ENCODE measurements at places on chromosomes 7 and 10. TPM values are rescaled to one million over a fixed set of nuclear protein-coding genes. Genes with fewer than 3 reads are reported as not detected.

DNA sequence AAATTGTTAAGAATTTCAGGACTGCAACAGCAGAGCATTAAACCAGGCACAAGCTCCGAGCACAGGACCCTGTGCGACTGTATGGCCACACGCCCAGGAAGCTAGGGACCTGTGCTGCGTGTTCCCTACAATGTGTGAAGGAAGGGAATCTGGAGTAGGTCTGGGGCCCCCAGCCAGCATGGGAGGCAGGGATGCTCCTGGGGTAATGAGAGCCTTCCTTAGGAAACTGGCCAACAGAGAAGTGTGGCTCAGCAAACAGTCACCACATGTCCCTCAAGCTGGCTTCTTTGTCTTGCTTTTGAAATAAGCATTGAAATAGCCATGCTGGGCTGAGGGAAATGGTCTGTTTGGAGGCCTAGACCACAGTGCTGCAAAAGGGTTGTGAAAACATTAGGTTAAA lies 8.2 kb downstream of the BLNK start:
- peaks cover 4% of the 10 kb centered on the region for H3K4me1 ChIP-seq
- H3K27ac ChIP-seq = no peak overlapping the region
- peak; percentile 72 for DNase-seq
- no peaks in the 10 kb centered on the region for H3K36me3 ChIP-seq

Gene CALN1
- total RNA-seq = 14.7 TPM

- no peak for DNase-seq
- H3K4me1 ChIP-seq = peaks cover 9% of the 10 kb centered on the region
- no peak overlapping the region for H3K4me3 ChIP-seq
- peaks cover 2% of the 10 kb centered on the region for H3K27me3 ChIP-seq
- H3K27ac ChIP-seq = no peak overlapping the region
Measured at GRCh38 chr10:123309731-123310130, 155.5 kb downstream of the BUB3 start.

Gene FOXP2
- total RNA-seq = 27.5 TPM

DNA sequence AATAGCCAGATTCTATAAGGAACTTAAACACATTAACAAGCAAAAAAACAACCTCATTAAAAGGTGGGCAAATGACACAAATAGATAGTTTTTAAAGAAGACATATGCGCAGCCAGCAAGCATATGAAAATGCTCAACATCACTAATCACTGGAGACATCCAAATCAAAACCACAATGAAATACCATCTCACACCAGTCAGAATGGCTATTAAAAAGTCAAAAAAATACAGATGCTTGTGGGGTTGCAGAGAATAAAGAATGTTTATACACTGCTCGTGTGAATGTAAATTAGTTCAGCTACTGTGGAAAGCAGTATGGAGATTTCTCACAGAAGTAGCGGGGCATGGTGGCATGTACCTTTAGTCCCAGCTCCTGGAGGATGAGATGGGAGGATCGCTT lies 164.0 kb downstream of the CHRM2 start:
- no peaks in the 10 kb centered on the region for H3K4me1 ChIP-seq
- no peak overlapping the region for H3K4me3 ChIP-seq
- no peaks in the 10 kb centered on the region for H3K36me3 ChIP-seq
- no peak for DNase-seq
- no peak overlapping the region for H3K27ac ChIP-seq

DNA sequence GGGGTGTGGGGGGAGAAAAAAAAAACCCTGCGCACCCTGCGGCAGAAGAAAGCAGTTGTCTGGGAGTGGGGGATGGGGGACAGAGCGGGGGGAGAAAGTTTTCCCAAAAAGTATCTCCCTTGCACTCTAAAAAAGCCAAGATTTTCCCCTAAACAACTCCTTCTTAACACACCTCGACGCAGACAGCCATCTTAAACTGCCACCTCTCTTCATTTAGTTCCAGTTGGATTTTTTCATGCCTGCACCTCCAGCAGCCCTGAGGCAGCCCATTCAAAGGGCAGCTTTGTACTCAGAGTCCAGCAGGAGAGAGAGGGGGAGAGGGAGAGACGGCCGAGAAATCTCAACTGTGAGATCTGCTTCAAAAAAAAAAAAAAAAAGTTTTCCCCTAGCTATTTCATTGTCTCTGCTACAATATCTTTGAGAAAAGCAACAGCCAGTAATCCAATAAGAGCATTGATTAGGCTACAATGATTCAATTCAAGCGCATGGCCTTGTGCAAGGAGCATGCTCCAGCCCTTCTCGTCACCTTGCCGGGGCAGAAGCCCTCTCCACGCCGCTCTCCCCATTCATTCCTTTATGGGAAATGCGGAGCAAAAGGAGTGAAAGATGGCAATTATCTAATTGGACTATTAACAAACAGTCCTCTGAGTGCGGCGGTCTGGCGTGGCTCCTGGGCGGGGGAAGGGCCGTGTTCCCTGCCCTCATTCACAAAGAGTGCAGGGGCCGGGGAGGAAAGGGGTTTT lies 939 bp upstream of the VAX1 start:
- peaks cover 95% of the 10 kb centered on the region for H3K27me3 ChIP-seq
- no peaks in the 10 kb centered on the region for H3K36me3 ChIP-seq
- DNase-seq = no peak
- no peak overlapping the region for H3K27ac ChIP-seq

Gene PIP4K2A
- 60.4 TPM for total RNA-seq

GRCh38 chr10:131909014-131909808 lies 8.4 kb downstream of the PPP2R2D start:
- no peak for DNase-seq
- no peak overlapping the region for H3K27ac ChIP-seq
- peaks cover 14% of the 10 kb centered on the region for H3K36me3 ChIP-seq
- H3K27me3 ChIP-seq = no peaks in the 10 kb centered on the region
- no peak overlapping the region for H3K4me3 ChIP-seq

DNA sequence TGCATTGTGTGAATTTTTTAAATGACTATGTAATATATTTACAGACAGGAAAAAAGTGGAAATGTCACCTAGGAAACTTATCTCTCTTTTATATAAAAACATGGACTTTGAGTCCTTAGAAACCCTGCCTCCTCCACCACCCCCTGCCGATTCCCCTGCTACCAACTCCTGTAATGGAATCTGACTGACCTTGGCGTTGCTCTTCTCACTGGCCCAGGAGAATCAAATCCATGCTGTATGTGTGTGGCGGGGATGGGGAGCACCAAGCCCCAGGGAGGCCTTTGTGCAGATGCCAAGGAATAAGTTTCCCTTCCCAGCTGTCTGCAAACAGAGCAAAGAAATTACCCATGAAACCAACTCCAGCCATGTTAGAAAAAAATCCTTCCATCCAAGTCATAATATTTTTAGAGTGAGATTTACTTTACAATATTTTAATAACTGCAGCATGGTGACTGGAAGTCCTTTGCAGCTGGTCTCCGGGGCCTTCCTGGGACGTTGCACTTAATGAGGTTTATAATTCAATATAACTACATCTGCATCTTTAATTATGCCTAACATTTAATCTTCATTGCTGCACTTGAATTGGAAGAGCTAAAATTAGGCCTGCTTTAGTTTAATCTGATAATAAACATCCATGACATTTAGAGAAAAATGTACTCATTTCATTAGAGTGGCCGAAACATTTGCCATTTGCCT lies 111.4 kb upstream of the CACUL1 start:
- no peak overlapping the region for H3K4me3 ChIP-seq
- H3K27ac ChIP-seq = no peak overlapping the region
- no peaks in the 10 kb centered on the region for H3K27me3 ChIP-seq
- DNase-seq = no peak

- H3K27ac ChIP-seq = peak overlapping the region; percentile 30
- peaks cover 20% of the 10 kb centered on the region for H3K4me1 ChIP-seq
- no peak for DNase-seq
- no peak overlapping the region for H3K4me3 ChIP-seq
- no peaks in the 10 kb centered on the region for H3K36me3 ChIP-seq
- no peaks in the 10 kb centered on the region for H3K27me3 ChIP-seq
Measured at GRCh38 chr10:13993169-13993568, 337.6 kb downstream of the FRMD4A start.

GRCh38 chr10:7359356-7359755 lies 51.5 kb downstream of the SFMBT2 start:
- peaks cover 13% of the 10 kb centered on the region for H3K36me3 ChIP-seq
- no peaks in the 10 kb centered on the region for H3K27me3 ChIP-seq
- no peak for DNase-seq
- H3K4me3 ChIP-seq = no peak overlapping the region

GRCh38 chr10:3932597-3933375 lies 147.8 kb upstream of the KLF6 start:
- peaks cover 10% of the 10 kb centered on the region for H3K4me1 ChIP-seq
- H3K27ac ChIP-seq = no peak overlapping the region
- H3K4me3 ChIP-seq = no peak overlapping the region
- H3K27me3 ChIP-seq = no peaks in the 10 kb centered on the region

GRCh38 chr7:6284055-6284400 lies 11.6 kb upstream of the CYTH3 start:
- H3K36me3 ChIP-seq = no peaks in the 10 kb centered on the region
- H3K4me3 ChIP-seq = no peak overlapping the region
- H3K27ac ChIP-seq = no peak overlapping the region
- no peaks in the 10 kb centered on the region for H3K4me1 ChIP-seq
- DNase-seq = no peak

Gene CNTNAP2
- total RNA-seq = 41.3 TPM

DNA sequence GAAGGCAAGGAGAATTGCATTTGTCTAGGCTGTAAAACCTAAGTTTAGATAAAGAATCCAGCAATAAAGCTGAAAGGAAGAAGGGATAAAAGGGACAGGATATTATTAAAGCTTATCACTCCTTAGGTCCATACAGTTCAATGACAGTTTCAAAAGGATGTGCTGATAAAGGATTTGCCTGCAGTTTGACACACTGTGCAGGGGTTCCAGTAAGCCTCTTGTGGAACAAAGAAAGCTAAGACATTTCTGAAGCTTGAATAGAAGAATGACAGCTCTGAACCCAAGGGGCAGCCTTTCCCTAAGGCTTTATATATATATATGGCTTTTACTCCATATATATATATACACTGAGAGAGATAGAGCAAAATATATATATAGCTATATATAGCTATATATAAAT lies 276.8 kb upstream of the GRM3 start:
- H3K4me3 ChIP-seq = no peak overlapping the region
- no peak for DNase-seq
- H3K27me3 ChIP-seq = no peaks in the 10 kb centered on the region
- no peaks in the 10 kb centered on the region for H3K4me1 ChIP-seq

- H3K4me3 ChIP-seq = no peak overlapping the region
- H3K36me3 ChIP-seq = no peaks in the 10 kb centered on the region
- no peak for DNase-seq
- H3K4me1 ChIP-seq = no peaks in the 10 kb centered on the region
Measured at GRCh38 chr7:30201161-30201666, 66.4 kb downstream of the MTURN start.

Gene SEMA3C
- total RNA-seq = 153 TPM

DNA sequence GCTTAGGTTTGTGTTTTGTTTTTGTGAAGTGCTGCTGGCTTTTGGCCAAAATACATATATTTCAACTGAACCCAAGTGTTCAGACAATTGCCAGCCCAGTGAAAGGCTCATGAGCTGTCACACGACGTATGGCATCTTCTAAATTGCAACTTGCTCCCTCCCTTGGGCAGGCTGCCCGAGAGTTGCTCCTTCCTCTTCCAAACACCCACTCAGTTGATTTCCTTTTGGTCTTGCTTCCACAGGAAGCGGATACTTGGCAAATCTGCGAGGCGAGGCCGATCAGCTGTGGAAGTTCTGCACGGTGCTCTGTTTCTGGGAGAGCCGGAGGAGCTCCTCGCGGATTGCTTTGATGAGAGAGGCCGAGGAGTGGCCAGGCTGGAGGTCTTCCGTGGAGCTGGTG lies 39.6 kb upstream of the ATP6V0A4 start:
- DNase-seq = peak; percentile 28
- no peak overlapping the region for H3K4me3 ChIP-seq
- H3K4me1 ChIP-seq = peaks cover 7% of the 10 kb centered on the region
- H3K27me3 ChIP-seq = no peaks in the 10 kb centered on the region
- H3K27ac ChIP-seq = no peak overlapping the region

GRCh38 chr10:131821378-131822012 lies 79.3 kb upstream of the PPP2R2D start:
- no peak overlapping the region for H3K4me3 ChIP-seq
- no peaks in the 10 kb centered on the region for H3K36me3 ChIP-seq
- no peak overlapping the region for H3K27ac ChIP-seq
- DNase-seq = no peak
- peaks cover 6% of the 10 kb centered on the region for H3K4me1 ChIP-seq

GRCh38 chr7:50915621-50916020 lies 132.9 kb upstream of the GRB10 start:
- H3K36me3 ChIP-seq = no peaks in the 10 kb centered on the region
- no peak overlapping the region for H3K4me3 ChIP-seq
- no peaks in the 10 kb centered on the region for H3K27me3 ChIP-seq
- H3K4me1 ChIP-seq = no peaks in the 10 kb centered on the region

DNA sequence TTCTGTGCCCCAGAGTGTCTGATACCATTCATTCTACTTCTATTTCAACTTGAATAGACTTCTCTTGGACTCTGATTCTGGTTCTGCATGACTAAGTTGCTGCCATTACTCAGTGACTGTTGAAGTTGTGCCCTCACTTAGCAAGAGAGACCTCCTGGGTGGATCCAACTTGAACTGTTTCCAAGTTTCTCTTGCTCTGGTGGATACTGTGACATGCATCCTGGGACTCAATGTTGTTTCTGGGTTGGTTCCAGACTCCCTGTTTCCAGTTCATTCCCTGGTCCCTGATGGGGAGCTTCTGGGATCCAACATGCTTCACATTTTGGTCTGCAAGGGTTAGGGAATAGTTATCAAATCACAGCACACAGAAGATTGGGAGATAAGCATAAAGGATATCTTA lies 26.2 kb upstream of the PRPF18 start:
- H3K27ac ChIP-seq = no peak overlapping the region
- no peaks in the 10 kb centered on the region for H3K4me1 ChIP-seq
- no peak overlapping the region for H3K4me3 ChIP-seq
- DNase-seq = peak; percentile 7
- H3K27me3 ChIP-seq = no peaks in the 10 kb centered on the region
- no peaks in the 10 kb centered on the region for H3K36me3 ChIP-seq

- peaks cover 78% of the 10 kb centered on the region for H3K36me3 ChIP-seq
- no peaks in the 10 kb centered on the region for H3K27me3 ChIP-seq
- no peak overlapping the region for H3K27ac ChIP-seq
- H3K4me1 ChIP-seq = peaks cover 16% of the 10 kb centered on the region
- no peak overlapping the region for H3K4me3 ChIP-seq
Measured at GRCh38 chr7:157543791-157544190, 207.0 kb downstream of the DNAJB6 start.

GRCh38 chr7:102403563-102403962 lies 7.4 kb downstream of the PRKRIP1 start:
- H3K27ac ChIP-seq = no peak overlapping the region
- DNase-seq = no peak
- peaks cover 87% of the 10 kb centered on the region for H3K36me3 ChIP-seq
- no peak overlapping the region for H3K4me3 ChIP-seq

GRCh38 chr7:28958235-28958979 lies at the start of gene TRIL:
TSS of gene TRIL (minus strand) at chr7:28958330. CDS start at chr7:28958046, 284 bp downstream.
- peak within 1 kb of the TSS; percentile 72 for H3K4me3 ChIP-seq
- peaks cover 24% of the 10 kb centered on the region for H3K27me3 ChIP-seq
- H3K4me1 ChIP-seq = peaks cover 41% of the 10 kb centered on the region
- H3K27ac ChIP-seq = peak within 1 kb of the TSS; percentile 91

Gene LDB1
- 40.4 TPM for total RNA-seq

Gene IGFBP1
- 0.72 TPM for total RNA-seq

Measured in spinal cord (tissue), 10 donors.